ENCODE measurements at places on chromosomes 16 and 17.

DNA sequence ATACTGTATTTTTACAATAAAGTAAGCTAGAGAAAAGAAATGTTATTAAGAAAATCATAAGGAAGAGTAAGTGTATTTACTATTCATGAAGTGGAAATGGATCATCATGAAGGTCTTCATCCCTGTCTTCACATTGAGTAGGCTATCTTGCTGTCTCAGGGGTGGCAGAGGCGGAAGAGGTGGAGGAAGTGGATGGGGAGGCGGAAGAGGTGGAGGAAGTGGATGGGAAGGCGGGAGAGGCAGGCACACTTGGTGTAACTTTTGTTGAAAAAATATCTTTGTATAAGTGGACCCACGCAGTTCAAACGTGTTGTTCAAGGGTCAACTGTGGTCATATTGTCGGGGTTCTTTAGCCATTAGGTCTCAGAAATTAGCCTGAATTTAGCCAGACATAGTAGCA lies 50.2 kb downstream of the PIGL start:
- DNase-seq: no peak

DNA sequence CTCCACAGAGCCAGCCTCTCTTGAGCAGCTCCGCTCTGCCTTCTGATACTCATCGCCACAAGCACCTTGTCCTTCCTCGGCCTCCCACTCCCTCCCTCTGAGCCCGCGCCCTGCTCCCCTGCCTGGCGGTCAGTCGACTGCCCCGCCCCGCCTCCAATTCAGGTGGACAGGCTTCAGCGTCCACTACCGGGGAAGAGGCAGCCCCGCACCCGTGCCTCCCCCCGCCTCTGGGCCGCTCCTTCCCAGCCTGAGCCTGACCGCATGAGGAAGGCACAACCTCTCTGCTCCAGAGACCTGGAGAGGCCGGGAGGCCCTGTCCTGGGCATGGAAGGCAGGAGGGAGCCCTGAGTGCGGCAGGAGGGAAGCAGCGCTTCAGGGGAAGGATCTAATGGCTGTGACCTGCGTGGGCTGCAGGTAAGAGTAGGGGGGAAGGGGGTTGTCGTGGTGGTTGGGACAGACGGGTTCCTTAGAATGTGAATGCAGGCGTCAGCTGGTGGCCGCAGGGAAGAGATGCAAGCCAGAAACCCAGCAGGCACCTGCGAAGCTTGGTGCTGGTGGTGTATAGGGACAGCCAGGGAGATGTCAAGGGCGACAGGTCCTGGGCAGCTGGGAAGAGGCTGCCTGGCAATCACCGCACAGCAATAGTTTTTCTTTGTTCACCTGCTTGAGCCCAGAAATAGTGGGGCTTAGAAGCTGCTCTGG lies 3.0 kb upstream of the SLC6A4 start:
- peak; percentile 42 for DNase-seq

DNA sequence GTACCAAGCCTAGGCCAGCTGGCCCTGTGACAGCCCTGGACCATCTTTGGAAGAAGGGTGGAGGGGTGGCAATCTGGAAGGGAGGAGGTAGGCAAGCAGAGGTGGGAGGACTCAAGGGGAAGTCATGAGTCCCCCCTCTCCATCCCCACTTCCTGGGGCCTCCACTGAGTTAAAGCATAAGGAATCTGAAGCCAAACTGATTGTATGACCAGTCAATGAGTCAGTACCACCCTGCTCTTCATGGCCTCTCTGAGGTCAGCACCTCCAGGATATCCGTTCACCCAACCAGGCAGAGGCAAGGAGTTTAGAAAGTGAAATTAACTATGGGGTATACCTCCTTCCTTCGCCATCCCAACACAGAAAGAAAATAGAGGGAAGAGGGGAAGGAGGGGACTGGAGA lies 272.7 kb downstream of the SOX9 start:
- no peak for DNase-seq

DNA sequence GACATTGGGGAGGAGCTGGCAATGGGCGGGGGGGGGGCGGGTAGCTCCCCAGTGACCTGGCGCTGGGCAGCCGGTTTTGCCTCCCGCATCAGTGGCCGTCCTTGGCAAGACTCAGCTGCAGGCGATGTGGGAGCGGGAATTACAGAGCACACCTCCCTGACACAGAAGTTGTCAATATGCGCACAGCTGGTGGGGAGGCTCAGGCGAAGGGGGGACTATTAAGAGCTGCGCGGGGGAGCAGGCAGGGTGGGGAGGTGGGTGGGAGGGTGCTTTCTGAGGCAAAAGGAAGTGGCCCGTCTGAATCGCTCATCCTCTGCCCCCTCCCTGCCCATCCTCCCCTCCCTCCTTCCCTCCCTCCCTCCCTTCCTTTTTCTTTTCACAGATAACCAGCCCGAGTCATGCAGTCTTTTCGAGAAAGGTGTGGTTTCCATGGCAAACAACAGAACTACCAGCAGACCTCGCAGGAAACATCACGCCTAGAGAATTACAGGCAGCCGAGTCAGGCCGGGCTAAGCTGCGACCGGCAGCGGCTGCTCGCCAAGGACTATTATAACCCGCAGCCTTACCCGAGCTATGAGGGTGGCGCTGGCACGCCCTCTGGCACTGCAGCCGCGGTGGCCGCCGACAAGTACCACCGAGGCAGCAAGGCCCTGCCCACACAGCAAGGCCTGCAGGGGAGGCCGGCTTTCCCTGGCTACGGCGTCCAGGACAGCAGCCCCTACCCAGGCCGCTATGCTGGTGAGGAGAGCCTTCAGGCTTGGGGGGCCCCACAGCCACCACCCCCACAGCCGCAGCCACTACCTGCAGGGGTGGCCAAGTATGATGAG lies 44.0 kb downstream of the SREBF1 start:
- no peak for DNase-seq
